Neuronal stem cell (in vitro differentiated cells): ENCODE measurements at places on chromosomes 13 and 19.

GRCh38 chr19:9935506-9936325 lies 599 bp downstream of the OLFM2 start:
- no peak for DNase-seq

DNA sequence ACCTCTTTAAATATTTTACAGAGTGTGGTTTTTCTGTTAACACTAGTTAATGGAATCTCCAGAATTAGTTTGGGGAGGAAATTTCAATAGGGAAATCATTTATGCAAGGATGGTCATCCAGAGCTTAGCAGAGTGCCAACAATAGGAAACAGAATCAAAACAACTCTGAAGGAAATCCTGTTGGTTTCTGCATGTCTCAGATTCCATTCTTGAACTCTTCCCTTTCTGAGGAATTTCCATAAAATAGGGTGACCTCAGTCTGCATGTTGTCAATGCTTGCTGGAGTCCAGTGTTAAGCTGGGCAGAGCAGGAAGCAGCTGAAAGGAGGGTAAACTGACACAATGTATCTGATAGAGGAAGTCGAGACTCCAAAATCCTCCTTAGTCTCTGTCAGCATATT lies 16.9 kb downstream of the CBY2 start:
- DNase-seq = no peak

DNA sequence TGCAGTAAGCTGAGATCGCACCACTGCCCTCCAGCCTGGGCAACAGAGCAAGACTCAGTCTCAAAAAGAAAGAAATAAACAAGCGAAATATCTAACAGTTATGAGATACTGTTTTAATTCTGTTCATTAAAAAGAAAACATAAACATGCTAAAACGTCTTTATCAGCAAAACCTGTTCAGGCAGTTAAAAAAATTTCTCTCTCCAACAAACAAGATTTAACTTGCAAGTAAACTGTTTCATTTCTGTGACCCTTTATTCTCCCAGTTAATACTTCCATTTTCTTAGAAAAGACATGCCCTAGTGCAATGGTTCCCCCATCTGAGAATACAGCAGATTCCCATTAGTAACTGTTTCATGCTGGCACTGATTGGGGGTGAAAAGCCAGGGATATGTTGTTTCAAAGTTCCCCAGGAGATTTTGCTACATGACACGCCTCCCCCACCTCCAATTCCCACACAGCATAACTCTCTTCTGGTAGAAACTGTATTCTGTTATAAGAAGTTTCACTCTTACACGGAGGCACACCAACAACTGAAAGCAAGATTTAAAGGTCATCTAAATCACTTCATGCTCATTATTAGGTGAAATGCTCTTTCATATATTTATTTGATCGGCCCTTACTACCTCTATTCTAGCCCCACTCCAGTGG lies 24.4 kb downstream of the ELF1 start:
- no peak for DNase-seq

- DNase-seq = no peak
Observed at GRCh38 chr13:43405457-43405856, 381.3 kb downstream of the ENOX1 start.

- peak; percentile 61 for DNase-seq
Observed at GRCh38 chr13:38763446-38764381, 76.8 kb downstream of the FREM2 start.

DNA sequence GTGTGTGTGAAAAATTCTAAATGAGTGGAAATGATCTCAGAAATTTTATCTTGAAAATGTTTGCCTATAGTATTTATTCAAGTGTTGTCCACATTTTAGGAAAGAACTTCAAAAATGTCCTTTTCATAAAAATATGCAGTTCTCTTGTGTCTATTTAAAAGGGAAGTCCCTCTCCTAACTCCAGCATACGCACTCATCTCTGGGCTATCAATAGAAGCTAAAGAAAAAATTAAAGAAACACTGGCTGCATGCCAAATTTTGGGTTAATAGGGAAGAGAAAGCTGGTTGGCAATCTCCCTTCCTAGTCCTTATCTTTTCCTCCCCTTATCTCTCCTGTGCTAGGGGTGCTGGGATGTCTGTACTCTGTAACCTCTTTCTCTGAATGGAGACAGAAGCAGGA lies 313.3 kb downstream of the ENOX1 start:
- DNase-seq = no peak

DNA sequence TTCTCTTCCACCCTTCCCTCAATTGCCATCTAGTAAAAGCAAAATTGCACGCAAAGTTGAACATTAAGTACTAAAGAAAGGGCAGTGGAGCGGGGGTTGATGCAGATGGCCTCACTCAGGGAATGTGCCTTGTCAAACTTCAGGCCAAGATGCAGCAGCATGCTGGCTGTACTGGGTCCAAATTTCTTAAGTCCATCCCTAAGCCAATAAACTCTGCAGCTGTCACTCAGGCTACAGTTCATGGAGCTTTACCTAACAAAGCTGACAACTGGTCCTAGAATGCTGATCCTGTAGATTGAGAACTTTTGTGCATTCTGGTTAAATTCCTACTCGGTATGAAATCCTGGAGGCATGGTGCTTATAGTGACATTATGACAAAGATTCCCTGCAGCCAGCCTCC lies 88.4 kb downstream of the FOXO1 start:
- DNase-seq = no peak

- no peak for DNase-seq
Observed at GRCh38 chr19:45972081-45972946, 1.4 kb downstream of the NOVA2 start.

GRCh38 chr19:1264801-1265614 lies 4.1 kb upstream of the CIRBP start:
- no peak for DNase-seq

- DNase-seq = no peak
Observed at GRCh38 chr19:39363901-39364457, 21.8 kb downstream of the SAMD4B start.

DNA sequence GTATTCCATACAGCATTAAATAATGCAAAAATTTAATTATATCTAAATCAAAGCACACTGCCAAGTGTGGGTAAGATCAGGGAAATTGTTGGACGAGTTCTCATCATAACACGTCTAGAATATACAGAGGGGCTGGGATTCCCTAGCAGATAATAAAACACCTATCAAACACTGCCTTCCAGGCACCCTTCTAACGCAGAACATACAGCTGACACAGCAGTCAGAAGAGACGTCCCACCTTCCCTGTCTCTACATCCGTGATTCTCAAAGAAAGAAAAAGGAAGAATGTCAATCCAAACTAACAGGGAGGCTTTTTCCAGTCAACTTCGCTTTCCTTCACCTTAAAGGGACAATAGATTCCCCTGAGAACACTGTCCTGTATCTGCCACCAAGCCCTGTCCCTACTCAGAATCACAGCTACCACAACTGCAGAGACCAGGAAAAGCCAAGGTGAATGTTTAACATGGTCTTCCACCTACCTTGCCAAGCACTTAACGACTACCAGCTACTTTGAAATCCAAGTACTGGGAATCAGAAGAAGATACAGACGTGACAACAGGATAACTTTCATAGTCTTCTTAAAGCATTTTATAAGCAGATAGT lies 38.5 kb downstream of the TBC1D4 start:
- DNase-seq = no peak

GRCh38 chr13:41740479-41740878 lies 220.4 kb downstream of the VWA8 start:
- DNase-seq = no peak

- no peak for DNase-seq
Observed at GRCh38 chr13:39414339-39414738, 188.7 kb downstream of the LHFPL6 start.

GRCh38 chr19:35755550-35756376 lies 1.1 kb downstream of the HSPB6 start:
- no peak for DNase-seq

DNA sequence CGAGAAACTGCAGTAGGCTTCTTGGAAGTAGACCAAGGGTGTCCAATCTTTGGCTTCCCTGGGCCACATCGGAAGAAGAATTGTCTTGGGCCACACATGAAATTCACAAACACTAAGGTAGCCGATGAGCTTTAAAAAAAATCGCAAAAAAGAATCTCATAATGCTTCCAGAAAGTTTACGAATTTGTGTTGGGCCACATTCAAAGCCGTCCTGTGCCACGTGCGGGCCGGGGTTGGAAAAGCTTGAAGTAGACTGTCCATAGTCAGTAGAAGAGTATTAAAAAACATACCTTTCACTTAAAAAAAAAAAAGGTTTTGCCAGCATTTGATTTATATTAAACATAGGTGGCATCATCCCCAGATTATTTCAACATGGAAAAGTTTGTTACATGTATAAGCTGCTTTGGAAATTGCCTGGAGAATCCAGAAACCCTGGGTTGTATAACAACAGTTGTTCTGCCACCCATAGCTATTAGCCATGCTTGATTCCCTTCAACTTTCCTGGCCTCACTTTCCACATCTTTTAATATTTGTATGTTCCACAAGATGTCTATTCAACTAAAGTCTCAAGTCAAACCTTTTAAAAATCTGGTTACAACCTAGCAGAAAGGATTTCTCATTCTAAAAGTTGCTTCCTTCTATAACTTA lies 1.0 kb downstream of the IFT88 start:
- no peak for DNase-seq

- DNase-seq = no peak
Observed at GRCh38 chr19:7004313-7004931, 16.8 kb downstream of the MBD3L2B start.

GRCh38 chr13:49367640-49368422 lies 76.0 kb downstream of the CAB39L start:
- DNase-seq = peak; percentile 26

GRCh38 chr13:111061358-111062045 lies 53.6 kb upstream of the ARHGEF7 start:
- DNase-seq = no peak

DNA sequence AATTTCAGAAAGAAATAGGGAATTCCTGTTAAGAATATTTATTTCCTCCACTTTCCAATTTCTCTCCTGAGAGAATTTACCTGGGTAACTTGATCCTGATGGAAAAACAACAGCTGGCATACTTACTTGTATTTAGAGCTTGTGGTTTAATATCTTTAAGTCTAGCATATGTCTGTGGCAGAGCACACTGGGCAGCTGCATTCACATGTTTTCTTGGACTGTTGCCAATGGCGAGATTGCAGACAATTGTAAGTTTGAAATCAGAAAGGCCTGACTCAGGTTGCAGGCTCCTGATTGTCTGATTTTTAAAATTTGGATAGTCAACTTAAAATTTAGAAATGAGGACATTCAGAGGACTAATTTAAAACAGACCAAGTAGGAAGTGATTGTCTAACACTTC lies 66.9 kb downstream of the NHLRC3 start:
- no peak for DNase-seq

GRCh38 chr13:26255691-26256277 lies 1.9 kb downstream of the CDK8 start:
- DNase-seq = no peak

- peak; percentile 63 for DNase-seq
Observed at GRCh38 chr19:55369653-55370304, 484 bp downstream of the IL11 start.

DNA sequence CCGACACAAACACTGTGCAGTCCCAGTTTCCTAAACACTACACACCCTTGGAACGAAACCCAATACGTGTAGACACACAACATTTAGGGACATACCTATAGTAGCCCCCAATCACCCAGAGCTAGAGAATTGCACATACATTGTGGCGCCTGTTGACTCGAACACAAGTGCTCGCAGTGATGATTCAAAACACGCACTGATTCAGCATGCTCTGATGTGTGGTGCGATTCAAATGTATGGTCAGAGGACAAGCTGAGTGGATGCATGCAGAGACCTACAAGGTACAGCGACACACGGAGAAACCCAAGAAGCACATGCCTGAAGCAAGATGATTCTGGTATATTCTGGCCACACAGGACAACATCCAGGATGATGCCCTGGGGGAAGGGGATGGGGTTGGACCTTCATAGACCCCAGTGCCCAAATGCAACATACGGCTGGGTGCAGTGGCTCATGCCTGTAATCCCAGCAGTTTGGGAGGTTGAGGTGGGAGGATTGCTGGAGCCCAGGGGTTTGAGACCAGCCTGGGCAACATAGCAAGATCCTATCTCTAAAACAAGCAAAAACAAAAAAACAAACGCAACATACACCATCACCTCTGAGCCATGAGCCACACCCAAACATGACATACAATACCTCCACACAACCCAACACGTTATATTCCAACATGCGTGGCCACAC lies 997 bp upstream of the KCNN4 start:
- DNase-seq = no peak

GRCh38 chr19:47765523-47766358 lies 12.8 kb upstream of the SELENOW start:
- no peak for DNase-seq

DNA sequence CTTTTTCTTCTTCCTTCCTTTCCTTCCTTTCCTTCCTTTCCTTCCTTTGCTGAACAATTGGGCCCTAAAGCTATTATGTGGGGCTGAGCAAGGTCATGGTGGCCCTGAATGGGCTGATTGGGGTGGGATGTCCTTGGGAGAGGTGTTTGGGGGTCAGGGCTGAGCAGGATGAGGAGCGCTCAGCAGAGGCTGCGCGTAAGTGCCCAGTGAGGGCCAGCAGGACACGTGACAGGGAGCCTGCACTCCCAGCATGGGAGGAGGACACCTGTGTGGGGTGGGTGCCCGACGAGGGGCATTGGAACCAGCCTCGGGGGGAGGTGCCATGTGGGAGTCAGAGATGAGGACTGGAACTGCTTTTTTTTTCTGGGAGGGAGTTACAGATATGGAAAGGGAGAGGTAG lies 5.4 kb upstream of the LGALS7 start:
- no peak for DNase-seq

DNA sequence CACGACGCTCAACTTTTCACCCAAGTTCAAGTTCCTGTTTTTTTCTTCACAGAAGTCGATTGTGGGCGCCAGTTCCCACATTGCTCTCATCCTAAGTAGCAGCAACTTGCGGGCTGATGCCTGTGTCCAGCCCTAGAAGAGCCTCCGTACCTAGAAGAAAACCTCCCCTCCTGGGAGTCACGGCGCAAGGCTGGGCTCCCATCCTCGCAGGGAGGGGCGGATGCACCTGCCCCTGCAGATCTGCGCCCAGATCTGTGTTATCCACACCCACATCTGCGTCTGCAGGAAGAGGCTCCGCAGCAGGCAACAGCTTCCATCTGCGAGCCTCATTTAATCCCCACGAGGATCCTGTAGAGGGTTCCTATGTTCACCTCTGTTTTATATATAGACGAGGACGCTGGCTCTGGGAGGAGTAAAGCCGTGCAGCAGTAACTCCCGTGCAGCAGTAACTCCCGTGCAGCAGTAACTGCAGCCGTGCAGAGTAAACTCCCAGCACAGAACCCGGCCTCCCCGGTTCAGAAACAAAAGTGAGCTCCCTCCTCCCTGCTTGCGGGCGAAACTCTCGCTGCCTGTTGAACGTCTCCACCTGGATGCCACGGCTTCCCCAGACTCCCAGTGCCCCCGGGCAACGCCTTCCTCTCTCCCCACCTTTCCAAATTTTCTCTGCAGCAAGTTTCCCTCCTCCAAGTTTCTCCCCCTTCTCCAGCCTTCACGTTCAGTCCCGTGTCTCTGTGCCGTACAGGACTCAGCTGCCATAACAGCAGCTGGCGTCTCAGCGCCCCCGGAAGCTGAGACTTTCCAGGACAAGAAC lies 23.5 kb upstream of the LAIR1 start:
- DNase-seq = no peak

DNA sequence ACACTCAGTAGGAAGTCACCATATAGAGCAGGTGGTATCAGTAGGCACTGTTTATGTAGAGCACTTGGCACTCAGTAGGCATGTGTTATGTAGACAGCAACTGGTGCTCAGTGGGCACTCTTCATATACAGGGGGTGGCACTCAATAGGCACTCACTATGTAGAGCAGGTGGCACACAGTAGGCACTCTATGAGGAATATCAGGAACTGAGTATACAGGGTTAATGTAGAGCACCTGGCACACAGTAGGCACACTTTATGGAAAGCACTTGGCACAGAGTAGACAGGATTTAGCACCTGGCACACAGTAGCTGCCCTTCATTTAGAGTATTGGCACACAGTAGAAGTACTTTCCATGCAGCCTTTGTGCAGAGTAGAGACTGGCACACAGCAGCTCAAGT lies 1.1 kb upstream of the CYP4F3 start:
- no peak for DNase-seq
